ENCODE measurements at places on chromosomes 5 and 9.

- DNase-seq = no peak
Measured at GRCh38 chr9:8434621-8435020, 635.0 kb upstream of the DMAC1 start.

GRCh38 chr9:2802494-2802921, 41.4 kb downstream of the PUM3 start:
- DNase-seq = peak; percentile 60

DNA sequence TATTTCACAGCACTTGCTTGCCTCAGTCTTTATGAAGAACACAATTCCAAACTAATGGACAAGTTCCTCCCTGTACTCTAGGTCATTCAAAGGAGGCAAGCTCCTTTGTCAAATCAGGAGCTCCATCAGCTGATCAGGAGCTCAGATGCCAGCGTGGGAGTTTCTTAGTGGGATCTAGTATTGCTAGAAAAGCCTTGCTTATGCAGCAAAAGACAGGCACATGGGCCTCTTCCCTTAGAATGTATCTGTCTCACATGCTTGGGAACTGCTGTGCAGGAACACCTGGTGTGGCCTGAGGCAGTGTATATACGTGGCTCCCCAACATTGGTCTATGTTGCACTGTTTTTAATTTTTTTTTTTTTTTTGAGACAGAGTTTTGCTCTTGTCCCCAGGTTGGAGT, 21.4 kb upstream of the HAVCR1 start:
- no peak for DNase-seq

DNA sequence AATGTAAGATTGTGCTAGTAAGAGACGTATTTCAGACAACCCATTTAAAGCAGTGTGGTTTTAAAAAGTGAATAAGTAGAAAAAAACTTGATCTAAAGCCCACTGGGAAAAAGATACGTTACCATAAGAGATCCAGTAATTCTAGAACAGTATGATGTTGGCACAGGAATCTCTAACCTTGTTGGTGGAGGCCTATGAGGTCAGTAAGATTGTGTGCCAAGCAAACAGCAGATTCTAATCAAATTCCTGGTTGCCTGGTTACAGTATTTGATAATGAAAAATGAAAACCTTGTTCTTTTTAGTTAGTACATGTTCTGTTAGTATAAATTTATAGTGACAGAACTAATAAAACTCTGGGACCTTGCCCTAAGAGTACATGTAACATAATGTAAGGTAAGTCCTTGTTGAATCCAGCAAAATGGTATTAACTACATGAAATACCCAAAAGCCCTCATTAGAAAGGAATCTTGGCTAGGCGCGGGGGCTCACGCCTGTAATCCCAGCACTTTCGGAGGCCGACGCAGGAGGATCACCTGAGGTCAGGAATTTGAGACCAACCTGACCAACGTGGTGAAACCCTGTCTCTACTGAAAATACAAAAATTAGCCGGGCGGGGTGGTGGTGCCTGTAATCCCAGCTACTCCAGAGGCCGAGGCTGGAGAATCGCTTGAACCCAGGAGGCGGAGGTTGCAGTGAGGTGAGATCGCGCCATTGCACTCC, 33.2 kb upstream of the DMXL1 start:
- peak; percentile 37 for DNase-seq

DNA sequence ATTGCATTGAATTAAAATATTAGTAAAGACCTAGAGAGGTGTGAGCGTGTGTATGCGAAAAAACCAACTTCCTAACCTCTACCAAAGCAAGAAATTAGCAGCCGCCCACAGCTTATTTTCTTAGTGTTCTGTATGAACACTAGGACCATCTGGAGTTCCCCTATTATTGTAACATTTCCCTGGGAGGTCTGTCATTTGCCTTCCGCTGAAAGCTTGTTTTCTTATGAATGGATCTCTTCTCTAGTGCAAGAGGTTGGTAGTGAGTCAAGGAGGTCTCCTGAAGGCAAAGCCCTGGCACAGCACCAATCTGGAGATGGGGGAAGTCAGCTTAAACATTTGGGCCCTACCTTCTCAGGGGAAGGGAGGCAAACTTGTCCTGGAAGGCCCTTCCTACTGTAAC, 10.8 kb downstream of the TNFSF8 start:
- DNase-seq = no peak

DNA sequence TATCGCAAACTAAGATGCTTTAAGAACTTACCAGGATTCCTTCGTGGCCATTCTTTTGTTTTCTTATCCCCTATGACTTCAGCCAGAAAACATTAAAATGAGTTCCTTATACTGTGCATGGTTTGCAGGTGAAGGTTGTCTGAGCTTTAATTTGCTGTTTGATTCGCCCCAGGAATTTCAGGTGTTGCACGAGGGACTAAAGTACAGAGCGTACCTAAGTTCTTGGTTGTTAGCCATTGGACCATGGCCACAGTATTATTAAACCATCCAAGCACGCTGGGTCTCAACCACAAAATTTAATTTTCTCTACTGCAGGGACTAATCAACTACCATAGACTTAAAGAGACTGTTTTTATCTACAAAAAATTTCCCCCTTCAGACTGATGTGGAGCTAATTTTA, 208.4 kb upstream of the MPDZ start:
- no peak for DNase-seq

- no peak for DNase-seq
Measured at GRCh38 chr5:61423487-61424145, 91.6 kb downstream of the ZSWIM6 start.

- peak; percentile 73 for DNase-seq
Measured at GRCh38 chr5:149886692-149887470, 57.7 kb downstream of the PDE6A start.

DNA sequence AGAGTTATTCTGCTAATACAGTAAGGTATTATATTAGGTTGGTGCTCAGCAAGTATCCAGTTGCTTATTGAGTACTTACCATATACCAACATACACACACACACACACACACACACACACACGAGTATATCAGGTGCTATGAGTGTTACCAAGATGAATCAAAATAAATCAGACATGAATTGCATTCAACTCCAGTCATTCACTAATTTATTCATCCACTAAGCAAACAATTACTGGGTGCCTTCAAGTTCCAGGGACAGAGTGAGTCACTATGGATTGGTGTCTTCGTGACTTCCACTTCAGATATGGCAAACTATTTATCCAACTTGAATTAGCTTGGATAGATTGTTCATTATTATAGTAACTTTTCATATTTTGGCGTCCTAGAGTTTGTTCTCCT, 140.7 kb upstream of the SLC44A1 start:
- no peak for DNase-seq

- no peak for DNase-seq
Measured at GRCh38 chr5:122363623-122364022, 51.6 kb downstream of the SNCAIP start.

DNA sequence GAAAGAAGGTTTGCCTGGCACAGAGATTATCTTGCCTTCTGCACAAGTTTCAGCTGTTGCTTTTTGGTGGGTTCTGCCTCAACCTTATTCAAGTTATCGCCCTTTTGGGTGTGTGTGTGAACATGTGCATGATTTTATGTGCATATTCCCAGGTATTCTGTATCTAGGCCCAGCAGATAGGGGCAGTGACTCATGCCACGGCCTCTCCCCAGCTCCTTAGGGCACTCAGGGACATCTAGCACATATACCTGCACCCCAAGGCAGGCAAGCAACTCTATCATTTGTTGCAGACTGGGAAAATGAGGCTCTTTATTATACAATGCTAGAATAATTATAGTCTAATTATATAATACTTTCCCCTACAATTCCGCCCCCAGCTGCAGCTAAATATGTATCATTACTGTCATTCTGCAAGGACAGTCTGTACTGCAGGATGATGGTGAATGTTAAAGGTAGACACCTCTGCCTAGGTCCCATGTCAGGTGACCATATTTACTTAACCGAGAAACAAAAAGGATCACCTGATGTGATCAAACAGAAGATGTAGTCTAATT, 128.9 kb downstream of the PDE8B start:
- DNase-seq = no peak

DNA sequence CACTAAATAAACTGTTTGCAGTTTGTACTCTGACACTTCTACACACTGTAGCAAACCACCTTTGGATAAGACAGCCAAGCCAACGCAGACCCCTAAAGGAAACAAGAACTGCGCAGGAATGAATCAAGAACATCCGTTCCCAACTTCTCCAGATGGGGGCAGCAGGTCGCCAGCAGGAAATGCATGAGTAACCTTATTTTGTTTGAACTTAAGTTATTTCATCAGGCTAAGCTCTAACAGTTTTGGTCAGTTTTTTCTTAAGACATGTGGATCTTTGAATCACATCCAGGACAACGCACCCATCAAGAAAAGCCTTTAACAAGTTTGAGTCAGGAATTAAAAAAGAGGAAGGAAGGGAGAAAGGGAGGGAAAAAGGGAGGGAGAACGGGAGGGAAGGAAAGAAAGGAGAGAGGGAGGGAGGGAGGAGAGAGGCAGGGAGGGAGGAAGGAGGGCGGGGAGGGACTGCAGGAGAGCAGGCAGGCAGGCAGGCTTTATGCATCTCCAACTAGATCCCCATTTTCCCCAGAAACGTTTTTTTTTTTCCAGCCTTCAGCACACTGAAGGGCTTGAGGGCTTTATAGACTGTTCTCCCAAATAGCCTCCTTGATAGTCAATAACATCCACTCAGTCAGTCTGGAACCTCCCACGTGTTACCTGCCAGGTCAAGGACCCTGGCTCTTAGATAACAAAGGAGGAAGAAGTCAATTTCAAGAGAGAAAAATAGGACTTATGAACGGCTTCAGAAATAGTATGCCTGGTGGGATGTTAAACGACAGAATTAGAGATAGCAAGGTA, 22.2 kb downstream of the BHMT start:
- DNase-seq = peak; percentile 87

DNA sequence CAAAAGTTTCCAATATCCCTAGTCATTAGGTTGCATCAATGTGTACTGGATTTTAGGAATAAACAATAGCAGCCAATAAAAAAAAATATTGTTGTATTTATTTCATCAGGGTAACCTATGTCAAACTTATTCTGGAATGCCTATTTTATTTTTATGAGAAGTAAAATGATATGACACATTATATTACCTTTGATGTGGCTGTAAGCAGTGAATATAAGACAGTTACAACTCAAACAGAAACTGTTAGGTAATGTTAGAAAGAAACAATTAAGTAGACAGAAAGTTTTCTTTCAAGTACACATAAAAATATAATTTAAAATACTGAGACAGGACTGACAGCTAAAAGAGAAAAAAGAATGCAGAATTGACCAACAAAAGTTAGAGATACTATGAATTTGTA, 65.5 kb downstream of the GNG10 start:
- DNase-seq = no peak

- DNase-seq = no peak
Measured at GRCh38 chr5:38536968-38537367, 19.5 kb downstream of the LIFR start.

DNA sequence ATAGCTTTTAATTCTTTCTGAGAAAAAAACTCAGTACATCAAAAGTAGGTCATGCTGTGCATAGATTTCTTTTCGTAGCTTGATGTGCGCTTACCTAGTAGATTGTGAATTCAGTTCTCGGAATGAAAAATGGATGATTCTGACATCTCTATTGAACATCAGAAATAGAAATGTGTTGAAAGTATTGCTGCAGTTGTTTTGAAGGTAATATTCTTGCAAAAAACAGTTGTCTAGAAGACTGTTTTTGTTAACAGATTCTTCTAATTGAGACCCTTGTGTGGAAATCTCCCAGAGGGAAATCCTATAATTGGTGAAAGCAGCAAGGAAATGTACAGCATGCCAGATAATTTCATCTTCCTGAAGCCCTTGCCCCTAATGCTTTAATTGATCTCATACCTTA, 54.5 kb downstream of the MACIR start:
- no peak for DNase-seq

- peak; percentile 90 for DNase-seq
Measured at GRCh38 chr5:74433255-74433895, 207.2 kb downstream of the ENC1 start.

DNA sequence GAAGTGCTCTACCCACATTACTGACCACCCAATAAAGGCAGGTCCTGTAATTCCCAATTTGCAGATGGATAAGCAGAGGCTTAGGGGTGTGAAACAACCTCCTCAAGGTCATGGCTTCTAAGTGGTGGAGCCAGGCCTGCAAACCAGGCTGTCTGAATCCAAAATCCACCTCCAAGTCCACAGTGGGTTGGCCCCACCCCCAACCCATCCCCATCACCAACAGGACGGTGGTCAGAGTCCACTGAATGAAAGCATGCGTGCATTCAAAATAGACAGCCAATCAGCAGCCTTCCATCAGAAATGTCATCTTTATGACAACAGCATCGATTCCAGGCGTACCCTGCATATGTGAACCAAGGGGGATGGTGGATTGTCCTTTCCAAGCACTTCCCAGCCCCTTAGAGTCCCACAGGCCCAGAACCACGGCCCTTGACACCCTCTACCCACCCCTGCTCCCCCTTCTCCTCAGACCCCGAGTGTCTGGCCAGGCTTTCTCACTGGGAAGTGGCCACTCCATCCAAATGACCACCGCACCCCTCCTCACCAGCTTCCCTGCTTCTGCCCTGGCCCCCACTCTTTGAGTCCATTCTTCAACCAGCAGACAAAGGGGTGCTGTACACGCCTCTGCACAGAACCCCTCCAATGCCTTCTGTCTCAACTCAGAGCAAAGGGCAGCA, 133.1 kb downstream of the KCNIP1 start:
- no peak for DNase-seq

- peak; percentile 58 for DNase-seq
Measured at GRCh38 chr5:31408814-31409213, 123.1 kb downstream of the DROSHA start.

DNA sequence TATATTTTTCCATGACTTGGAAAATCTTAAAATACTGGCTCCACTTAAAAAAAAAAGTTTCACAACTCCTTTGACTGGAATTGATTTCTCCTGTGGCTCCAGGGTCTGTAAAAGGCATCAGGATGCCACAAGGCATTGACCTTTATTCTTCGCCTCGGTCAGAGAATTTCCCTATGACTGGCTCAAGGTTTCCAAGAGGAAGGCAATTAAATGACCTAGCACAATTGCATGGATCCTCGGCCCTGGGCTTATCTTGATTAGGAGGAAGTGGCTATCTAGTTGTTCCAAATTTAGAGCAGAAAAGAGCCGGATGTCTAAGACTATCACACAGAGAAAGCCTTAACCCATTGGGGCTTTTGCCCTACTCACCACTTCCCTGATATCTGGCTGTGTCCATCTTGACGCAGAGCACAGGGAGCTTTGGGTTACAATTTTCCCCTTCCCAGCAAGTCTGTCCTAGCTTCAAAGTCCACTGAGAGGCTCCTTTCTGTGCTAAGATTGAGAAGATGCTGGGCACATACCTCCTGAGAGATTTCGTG, 56.9 kb upstream of the COL15A1 start:
- peak; percentile 18 for DNase-seq

GRCh38 chr5:72233835-72234234, 86.2 kb downstream of the MRPS27 start:
- DNase-seq = no peak

DNA sequence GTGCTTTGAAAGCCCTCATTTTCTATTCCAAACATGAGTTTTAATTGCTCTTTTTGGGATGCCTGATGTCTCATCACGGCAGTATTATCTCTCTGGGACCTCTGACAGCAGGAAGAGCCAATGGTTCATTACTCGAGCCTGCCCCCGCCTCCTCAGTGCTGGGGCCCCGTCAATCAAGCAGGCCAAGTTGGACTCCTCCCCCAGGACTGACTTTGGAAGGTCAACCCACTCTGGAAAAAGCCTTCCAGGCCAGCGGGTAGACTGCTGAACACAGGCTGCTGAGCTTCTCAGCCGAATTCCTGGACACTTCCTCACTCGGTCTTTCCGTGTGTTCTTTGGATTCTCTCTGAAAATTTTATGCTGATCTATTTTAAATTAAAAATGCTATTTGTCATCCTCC, 9.5 kb upstream of the BARHL1 start:
- DNase-seq = peak; percentile 15
